ENCODE measurements at places on chromosomes 2 and 18.
A peak's percentile ranks its signal among the peaks of the same experiment; 100 is the strongest.

- DNase-seq, result no peak
These were observed 33.7 kb upstream of the MCM6 start for GRCh38 chr2:135909976-135910375.

DNA sequence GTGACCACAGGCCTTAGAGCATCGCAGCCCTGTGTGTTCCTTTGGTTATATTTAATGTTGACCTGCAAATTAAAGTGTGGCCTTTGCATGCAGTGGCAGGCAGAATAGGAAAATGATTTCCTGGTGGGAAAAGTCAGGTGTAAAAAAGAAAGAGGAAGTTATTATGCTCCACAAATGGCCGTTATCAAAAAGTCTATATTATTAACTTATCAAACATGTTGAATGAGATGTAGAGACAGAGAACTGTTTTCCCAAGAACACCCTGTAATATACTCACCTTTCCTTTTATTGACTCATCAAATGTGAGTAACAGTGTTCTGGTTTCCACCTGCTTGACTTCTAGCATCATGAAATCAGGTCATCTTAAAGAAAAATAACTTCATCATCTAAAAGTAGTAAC, 35.3 kb downstream of the MEIS1 start:
- DNase-seq, result no peak

DNA sequence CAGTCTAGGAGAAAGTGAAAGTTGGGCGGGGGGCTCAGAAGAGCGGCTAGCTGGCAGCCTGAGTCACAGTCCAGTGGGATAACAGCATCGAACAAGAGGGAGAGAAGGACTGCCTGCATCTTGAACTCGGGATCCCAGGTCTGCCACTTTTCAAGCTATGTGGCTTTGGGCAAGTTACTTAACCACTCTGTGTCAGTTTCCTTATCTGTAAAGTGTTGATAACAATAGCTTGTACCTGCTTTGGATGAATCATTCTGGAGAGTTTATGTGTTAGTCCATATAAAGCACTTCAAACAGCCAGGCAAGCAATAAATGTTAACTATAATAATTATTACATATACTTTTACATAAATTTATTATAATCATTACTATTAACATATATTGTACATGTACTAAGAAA, 4.6 kb downstream of the DYSF start:
- DNase-seq, result no peak

- no peak for DNase-seq
These were observed 51.1 kb upstream of the EHBP1 start for GRCh38 chr2:62654423-62654791.

- DNase-seq, result no peak
These were observed 171.0 kb upstream of the HS6ST1 start for GRCh38 chr2:128489526-128490273.

DNA sequence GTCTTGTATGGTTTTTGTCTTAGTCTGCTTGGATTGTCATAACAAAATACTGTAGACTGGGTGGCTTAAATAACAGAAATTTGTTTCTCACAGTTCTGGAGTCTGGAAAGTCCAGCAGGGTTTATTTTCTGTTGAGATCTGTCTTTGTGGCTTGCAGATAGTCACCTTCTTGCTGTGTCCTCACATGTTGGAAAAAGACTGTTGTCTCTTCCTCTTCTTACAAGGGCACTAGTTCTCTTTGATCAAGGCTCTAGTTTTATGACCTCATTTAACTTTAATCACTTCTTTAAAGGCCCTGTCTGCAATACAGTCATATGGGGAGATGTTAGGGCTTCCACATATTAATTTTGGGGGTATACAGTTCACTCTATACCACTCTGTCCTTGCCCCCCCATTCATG, 56.5 kb downstream of the NBEAL1 start:
- no peak for DNase-seq

- DNase-seq, result no peak
These were observed 353 bp upstream of the NUP35 start for GRCh38 chr2:183123959-183124221.

GRCh38 chr2:74009577-74009976, 24.9 kb downstream of the TET3 start:
- no peak for DNase-seq

DNA sequence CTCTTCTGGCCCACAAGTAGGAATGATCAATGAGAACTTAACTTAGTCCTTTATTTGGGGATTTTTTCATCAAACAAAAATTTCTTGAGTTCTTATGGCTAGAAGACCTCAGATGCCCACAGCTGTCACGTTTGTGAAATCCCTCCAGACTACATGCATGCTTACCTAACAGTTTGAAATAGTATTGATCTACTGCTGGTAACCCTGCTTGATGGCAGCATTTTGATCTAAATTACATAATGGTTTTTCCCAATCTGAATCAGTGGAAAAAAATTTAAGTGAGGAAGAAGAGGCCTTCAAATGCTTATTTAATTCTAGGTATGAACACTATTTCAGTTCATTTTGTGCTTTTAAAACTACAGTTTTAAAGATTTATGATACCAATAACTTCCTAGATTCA, 13.9 kb downstream of the ERMN start:
- DNase-seq, result no peak

DNA sequence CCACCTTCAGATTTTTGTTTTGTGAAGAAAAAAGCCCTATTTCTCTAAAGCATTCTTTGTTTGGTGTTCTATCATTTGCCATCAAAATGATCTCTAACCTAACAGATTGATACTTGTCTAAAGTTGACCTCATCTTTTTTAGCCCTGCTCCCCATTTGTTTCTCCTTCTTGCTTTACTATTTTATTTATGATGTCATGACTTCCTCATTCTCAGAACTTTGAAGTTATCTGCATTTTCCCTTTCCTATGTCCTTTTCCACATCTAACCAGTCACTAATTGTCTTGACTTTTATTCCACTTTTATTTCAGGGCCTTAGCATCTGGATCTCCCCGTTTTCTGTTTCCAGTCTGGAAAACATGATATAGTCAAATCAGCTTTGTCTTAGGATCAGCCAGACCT, 8.3 kb downstream of the RAPGEF4 start:
- no peak for DNase-seq

DNA sequence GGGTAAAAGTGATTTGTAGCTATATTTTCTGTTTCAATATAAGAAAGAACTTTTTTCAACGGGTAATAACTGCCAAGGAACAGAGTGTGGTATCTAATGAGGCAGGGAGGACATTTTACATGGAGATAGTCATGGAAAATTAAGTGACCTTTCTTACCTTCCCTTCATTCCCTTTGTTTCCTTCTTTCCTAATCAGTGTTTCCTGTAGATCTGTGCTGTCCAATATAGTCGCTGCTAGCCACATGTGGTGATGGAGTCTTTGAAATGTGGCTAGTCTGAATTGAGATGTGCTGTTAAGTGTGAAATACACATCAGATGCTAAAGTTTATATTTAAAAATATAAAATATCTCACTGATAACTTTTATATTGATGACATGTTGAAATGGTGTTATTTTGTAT, 81.8 kb downstream of the BABAM2 start:
- no peak for DNase-seq

GRCh38 chr2:226215902-226216503, 583.6 kb downstream of the IRS1 start:
- peak; percentile 29 for DNase-seq

DNA sequence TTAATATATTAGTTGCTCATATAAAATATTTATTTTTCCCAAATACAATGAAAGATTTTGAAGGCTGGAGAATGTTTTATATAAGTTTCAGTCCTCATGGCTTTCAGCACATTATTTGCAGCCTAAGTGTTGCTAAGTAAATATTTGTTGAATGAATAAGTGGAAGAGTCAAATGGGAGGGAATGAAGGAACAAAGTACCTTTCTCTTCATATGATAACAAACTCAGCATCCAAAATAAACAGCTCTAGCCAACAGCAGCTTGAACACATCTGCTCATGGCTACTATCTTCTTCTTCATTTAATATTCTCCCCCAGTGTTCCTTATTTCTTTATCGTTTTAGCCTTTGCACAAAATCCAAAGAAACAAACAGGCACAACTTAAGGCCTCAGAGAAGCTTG, 385.2 kb upstream of the PIK3C3 start:
- DNase-seq, result no peak

- DNase-seq, result no peak
These were observed 36.5 kb downstream of the EFR3B start for GRCh38 chr2:25078170-25079049.

- DNase-seq, result no peak
These were observed 8.6 kb upstream of the PLEKHM3 start for GRCh38 chr2:208033701-208034502.

DNA sequence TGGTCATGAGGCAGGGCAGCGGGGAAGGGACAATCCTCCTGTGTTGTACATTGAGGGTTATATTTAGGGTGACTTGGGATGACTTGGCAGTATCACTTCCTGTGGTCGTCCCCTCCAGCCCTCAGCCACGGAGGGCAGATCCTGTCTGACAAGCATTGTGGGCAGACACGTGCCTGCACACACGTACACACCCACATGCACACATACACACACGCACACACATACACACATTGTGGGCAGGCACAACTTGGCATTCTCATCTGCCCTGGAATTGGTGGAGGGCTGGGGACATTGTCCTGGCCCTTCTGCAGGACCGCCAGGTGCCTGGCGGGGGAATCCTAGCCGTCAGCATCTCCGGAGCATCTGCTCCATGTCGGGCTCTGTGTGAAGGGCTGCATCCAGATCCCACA, 47.6 kb downstream of the ODC1 start:
- DNase-seq, result no peak

DNA sequence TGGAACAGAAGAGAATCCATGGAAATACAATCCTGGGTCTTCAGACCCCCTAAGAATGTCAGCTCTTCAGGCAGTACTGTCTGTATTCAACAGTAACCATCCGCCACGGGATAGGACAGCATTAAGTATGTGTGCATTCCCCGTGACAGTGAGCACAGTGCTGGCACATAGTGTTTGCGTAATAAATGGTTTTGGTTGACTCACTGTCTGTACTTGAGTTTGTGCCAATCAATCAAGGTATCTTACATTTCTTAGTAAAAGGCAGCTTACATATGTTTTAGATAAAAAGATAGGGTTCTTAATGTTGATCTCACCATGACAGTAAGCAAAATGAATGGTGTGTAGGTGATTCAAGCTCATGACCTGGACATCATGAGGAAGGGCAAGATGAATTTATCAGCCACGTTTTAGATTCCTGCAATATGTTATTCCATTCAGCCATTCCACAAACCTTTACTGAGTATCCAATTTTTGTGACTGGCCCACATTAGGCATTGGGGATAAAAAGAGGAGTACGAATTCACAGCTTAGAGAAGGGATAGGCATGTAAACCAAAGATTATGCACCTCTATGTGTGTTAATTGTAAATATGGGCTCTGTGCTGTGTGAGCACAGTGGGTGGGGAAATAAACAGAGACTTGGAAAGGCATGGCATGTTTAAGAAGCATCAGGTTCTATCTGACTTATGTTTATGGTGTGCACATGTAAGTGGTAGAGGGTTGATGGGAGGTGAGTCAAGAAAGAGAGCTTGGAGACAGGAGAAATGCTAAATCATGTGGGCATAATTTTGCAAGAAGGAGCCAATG, 258.8 kb downstream of the SLC8A1 start:
- no peak for DNase-seq

DNA sequence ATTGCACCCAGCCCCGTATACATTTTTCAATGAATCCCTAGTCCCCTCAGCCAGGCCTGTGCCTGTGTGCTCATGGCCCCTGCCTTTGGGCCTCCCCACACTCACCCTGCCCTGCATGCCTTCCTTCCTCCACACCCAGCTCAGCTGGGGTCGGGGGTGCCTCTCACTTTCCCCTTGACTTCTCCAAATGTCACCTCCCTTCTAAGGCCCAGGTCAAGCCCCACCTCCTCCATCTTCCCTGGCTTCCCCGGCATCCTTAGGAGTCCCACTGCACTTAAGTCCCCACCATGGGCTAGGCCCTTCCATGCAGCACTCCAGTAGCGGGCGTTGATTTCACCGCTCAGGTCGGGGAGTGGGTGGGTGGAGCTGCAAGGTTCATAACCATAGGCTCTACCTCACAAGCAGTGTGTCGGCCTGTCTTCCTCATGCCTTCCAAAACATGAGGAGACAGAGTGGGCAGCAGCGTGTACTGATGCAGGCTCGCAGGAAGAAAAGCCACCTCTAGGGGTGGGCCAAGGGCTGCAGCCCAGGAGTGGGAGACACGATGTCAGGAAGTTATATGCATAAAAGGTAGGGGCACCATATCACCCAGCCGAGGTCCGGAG, 47.7 kb downstream of the DNMT3A start:
- DNase-seq, result no peak

- no peak for DNase-seq
These were observed 205.5 kb downstream of the RPIA start for GRCh38 chr2:88896971-88897370.

DNA sequence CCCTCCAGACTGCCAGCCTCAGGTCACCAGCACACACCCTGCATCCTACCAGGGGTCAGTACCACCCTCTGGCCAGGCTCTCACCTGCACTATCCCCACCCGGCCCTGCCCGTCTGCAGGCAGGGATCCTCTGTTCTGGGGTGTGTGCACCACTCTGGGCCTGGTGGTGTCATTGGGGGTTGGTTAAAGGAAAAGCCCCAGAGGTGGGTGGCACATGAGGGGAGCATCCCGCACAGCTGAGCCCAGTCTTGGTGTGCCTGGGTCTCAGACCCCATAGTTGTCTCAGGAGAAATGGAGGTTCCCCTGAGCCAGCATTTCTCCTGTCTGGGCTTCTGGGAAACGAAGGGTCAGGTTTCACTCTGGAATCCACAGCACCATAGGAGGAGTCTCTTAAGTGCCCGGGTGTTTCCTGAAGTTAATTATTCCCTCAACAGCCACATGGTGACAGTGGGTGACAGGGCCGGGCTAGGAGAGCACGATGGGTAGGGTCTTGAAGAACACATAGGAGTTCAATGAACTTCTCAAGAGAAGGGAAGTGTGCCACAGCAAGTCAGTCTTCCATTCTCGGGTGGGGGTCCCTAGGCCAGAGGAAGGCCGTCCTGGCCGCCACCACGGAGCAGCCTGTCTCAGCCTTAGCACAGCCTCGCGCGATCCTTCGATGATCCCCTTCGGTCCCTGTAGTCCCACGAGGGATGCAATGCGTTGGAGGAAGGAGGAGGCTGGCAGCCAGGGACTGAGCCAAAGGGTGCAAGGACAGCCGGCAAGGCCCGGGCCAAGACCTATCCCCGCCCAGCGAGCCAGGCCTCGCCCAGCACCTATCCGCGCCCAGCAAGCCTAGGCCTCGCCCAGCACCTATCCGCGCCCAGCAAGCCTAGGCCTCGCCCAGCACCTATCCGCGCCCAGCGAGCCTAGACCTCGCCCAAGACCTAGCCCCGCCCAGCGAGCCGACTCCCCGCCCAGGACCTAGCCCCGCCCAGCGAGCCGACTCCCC, 1.1 kb upstream of the FARP2 start:
- peak; percentile 39 for DNase-seq

DNA sequence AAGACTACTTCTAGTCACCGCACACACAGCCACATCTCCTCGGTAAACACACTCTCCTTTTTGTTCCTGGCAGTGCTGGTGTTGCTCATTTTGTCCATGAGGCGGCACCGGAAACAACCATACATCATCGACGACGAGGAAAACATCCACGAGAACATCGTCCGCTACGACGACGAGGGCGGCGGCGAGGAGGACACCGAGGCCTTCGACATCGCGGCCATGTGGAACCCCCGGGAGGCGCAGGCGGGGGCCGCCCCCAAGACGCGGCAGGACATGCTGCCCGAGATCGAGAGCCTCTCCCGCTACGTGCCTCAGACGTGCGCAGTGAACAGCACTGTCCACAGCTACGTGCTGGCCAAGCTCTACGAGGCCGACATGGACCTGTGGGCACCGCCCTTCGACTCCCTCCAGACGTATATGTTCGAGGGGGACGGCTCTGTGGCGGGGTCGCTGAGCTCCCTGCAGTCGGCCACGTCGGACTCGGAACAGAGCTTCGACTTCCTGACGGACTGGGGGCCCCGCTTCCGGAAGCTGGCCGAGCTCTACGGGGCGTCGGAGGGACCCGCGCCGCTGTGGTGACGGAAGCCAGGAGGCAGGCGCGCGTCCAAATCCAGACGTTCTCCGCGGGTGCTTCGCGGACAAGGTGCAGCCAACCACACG, 221.0 kb downstream of the CDH20 start:
- DNase-seq, result no peak
